ENCODE measurements at places on chromosomes 16 and 17. TPM values are rescaled to one million over a fixed set of nuclear protein-coding genes. Genes with fewer than 3 reads are reported as not detected.

Gene KCNJ16
- total RNA-seq, result not detected

- H3K27ac ChIP-seq, result no peak overlapping the region
- H3K4me3 ChIP-seq, result no peak overlapping the region
- DNase-seq, result no peak
- no peaks in the 10 kb centered on the region for H3K36me3 ChIP-seq
Observed at GRCh38 chr17:74146196-74146595, 57.3 kb upstream of the RPL38 start.

DNA sequence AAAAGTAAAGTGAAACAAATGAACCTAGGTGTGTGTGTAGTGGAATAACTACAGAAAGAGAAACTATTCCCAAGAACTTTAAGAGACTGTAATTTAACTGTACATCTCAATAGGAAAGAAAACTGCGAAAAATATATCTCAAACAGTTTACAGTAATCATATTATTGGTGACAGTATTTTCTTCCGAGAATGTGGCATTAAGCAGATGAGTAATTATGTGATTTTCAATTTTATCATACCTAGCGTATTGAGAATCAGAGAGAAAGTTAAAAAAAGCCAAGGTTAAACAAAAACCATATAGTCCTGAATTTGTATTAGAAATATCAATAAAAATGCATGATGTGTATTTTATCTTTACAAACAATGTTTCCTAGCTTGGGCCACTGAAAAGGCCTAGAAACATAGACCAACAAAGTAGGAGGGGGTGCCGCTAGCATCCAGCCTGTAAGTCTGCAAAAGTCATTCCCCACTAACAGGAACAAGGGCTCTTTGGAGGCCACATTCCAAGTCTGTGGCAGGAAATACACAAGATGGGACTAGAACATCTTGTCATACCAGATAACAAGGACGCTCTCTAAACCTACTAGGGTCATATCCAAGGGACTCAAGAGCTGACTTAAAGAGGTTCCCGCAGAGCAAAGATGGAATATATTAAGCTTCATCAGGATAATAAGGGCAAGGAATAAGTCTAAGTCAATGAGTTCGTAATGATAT lies 20.5 kb downstream of the RNF157 start:
- H3K27me3 ChIP-seq, result peaks cover 20% of the 10 kb centered on the region
- peak; percentile 30 for DNase-seq
- no peaks in the 10 kb centered on the region for H3K36me3 ChIP-seq

- no peak overlapping the region for H3K4me3 ChIP-seq
- no peaks in the 10 kb centered on the region for H3K4me1 ChIP-seq
Observed at GRCh38 chr17:48455791-48456190, 25.8 kb upstream of the SKAP1 start.

- H3K4me1 ChIP-seq, result no peaks in the 10 kb centered on the region
- peaks cover 17% of the 10 kb centered on the region for H3K27me3 ChIP-seq
- no peak for DNase-seq
Observed at GRCh38 chr16:74261068-74261467, 35.5 kb upstream of the PSMD7 start.

Gene SF3B3
- total RNA-seq, result 319 TPM

GRCh38 chr16:80123189-80123588 lies 417.6 kb upstream of the DYNLRB2 start:
- no peak overlapping the region for H3K4me3 ChIP-seq
- H3K27me3 ChIP-seq, result peaks cover 4% of the 10 kb centered on the region
- DNase-seq, result no peak
- H3K36me3 ChIP-seq, result no peaks in the 10 kb centered on the region
- H3K27ac ChIP-seq, result no peak overlapping the region
- peaks cover 11% of the 10 kb centered on the region for H3K4me1 ChIP-seq

Gene CBX1
- 76.5 TPM for total RNA-seq

DNA sequence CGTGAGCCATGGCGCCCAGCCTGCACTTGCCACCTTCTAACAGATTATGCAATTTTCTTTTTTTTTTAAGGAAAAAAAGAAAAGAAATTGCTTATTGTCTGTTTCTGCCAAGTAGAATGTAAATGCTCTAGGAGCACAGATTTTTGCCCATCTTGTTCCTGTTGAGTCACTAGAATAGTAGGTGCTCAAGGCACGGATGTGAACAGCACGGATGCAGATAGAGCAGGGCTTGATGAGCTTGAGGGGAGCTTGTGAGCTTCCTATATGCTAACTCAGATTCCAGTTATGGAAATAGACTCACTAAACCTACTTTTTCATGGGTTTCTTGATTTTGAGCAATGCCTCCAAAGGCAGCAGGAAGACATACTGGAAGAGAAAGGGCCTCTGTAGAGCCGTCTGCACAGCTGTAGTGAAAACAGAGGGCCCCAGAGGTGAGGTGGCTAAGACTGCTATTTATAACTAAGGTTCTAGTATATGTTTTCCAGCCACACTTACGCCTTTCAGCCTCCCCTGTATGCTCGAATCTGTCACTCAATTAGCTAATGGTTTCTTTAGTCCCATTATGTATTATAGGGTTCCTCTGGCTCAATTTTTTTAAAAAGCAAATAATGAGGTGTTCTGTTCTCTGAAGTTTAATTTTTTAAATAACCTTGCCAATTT lies 72.8 kb downstream of the WWP2 start:
- no peak for DNase-seq
- no peaks in the 10 kb centered on the region for H3K36me3 ChIP-seq
- H3K27ac ChIP-seq, result no peak overlapping the region

DNA sequence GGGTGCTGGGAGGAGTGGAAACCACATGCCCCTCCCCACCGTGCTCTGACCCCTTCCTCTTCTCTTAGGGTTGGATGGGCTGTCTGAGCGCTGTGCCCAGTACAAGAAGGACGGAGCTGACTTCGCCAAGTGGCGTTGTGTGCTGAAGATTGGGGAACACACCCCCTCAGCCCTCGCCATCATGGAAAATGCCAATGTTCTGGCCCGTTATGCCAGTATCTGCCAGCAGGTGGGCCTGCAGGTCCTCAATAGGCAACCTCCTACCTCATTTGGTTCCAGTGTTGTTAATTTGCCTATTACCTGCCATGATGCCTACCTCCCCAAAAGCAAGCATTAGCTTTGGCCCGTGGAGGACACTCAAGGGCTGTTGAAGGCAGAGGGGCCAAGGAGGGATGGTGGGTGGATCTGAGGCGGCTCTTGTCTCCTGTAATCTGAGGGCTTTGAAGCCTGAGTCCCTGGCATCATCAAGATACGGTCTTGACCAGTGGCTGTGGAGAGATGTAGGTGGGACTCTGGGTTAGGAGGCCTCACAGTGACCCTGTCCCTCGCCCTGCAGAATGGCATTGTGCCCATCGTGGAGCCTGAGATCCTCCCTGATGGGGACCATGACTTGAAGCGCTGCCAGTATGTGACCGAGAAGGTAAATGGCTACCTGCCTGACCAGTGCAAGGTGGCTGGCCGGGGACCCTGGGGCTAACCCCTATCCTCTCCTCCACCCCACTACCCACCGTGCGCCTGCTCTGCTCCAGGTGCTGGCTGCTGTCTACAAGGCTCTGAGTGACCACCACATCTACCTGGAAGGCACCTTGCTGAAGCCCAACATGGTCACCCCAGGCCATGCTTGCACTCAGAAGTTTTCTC lies 3.4 kb downstream of the ALDOA start:
- DNase-seq, result no peak
- H3K27ac ChIP-seq, result peak overlapping the region; percentile 31
- H3K36me3 ChIP-seq, result peaks cover 38% of the 10 kb centered on the region
- H3K4me1 ChIP-seq, result peaks cover 30% of the 10 kb centered on the region
- H3K4me3 ChIP-seq, result no peak overlapping the region

Gene TNFRSF17
- total RNA-seq, result not detected

- H3K4me3 ChIP-seq, result no peak overlapping the region
- DNase-seq, result peak; percentile 79
- no peaks in the 10 kb centered on the region for H3K36me3 ChIP-seq
- peaks cover 43% of the 10 kb centered on the region for H3K27me3 ChIP-seq
- H3K27ac ChIP-seq, result no peak overlapping the region
Observed at GRCh38 chr16:14961405-14962186, 13.2 kb upstream of the PDXDC1 start.

Gene VAT1
- 505 TPM for total RNA-seq

DNA sequence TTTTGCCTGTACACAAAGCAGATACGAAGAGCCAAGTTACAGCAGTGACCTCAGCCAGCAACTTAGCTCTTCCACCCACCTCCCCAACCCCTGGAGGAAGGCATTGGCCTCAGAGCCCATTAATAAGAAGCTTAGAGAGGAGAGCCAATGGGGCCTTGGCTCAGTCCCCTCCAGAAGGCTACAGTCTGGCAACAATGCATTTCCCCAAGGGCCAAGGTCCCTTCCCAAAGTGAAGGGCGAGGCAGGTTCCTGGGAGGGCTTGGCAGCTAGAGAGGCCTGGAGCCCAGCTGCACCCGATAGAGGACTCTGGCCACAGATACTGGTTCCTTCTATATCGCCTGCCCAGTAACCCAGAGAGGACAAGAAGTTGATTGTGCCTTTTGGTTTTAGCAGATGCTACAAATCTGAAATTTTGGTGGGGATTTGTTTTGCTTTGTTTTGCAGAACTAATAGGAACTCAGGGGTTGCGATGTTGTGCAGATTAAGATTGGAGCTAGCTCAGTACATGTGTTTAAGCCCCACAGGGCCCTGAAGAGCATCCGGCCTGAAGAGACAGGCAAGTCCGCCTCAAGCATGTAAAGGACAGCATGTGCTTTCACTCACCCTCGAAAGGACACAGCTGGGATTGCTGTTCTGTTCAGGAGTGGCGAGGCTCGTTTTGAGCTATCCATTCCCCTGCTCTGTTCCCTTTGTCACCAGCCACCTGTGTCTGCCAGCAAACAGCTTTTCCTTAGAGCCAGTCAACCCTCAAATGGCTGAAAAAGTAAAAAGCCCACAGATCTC lies 12.0 kb upstream of the PNPO start:
- no peak for DNase-seq
- no peak overlapping the region for H3K4me3 ChIP-seq
- H3K36me3 ChIP-seq, result peaks cover 18% of the 10 kb centered on the region
- no peaks in the 10 kb centered on the region for H3K27me3 ChIP-seq

Gene KRTAP4-2
- not detected for total RNA-seq

DNA sequence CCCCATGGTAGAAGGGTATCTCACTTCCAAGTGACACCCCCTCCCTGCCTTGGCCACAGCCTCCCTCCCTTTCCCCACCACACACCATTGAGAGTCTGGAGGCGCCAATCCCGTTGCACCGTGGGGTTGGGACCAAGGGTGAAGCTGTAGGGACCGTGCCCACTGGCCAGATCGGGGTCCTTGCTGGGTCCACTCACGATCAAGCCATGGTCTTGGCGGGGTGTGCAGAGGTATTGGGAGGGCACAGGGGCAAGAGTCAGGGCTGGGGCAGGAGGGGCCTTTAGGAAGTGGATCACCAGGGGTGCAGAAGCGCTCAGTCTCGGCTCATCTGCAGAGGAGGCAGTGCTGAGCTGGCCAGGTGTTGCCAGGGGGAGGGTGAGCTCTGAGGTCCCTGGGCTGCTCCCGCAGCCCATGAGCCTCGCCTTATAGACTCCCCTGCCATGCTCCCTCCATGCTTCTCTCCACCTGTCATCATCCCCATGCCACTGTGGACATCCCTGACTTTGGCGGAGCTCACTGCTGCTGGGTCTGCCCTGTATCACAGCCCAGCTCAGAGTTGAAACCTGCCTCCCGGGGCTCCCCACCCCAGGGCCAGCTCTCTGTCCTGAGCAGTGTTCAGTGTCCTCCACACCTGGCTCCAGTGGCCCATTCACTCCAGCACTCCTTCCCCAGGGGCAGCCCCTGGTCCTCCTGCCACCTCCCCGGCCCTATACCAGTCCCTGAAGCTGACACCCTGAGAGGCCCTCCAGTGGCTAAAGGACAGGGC lies 8.3 kb downstream of the CDH16 start:
- H3K36me3 ChIP-seq, result no peaks in the 10 kb centered on the region
- no peak overlapping the region for H3K27ac ChIP-seq
- peaks cover 20% of the 10 kb centered on the region for H3K27me3 ChIP-seq
- H3K4me1 ChIP-seq, result no peaks in the 10 kb centered on the region
- DNase-seq, result no peak

- no peak overlapping the region for H3K4me3 ChIP-seq
- no peak overlapping the region for H3K27ac ChIP-seq
- no peaks in the 10 kb centered on the region for H3K36me3 ChIP-seq
Observed at GRCh38 chr16:73190256-73190655, 142.3 kb upstream of the ZFHX3 start.

Gene SLC16A6
- 2.7 TPM for total RNA-seq

DNA sequence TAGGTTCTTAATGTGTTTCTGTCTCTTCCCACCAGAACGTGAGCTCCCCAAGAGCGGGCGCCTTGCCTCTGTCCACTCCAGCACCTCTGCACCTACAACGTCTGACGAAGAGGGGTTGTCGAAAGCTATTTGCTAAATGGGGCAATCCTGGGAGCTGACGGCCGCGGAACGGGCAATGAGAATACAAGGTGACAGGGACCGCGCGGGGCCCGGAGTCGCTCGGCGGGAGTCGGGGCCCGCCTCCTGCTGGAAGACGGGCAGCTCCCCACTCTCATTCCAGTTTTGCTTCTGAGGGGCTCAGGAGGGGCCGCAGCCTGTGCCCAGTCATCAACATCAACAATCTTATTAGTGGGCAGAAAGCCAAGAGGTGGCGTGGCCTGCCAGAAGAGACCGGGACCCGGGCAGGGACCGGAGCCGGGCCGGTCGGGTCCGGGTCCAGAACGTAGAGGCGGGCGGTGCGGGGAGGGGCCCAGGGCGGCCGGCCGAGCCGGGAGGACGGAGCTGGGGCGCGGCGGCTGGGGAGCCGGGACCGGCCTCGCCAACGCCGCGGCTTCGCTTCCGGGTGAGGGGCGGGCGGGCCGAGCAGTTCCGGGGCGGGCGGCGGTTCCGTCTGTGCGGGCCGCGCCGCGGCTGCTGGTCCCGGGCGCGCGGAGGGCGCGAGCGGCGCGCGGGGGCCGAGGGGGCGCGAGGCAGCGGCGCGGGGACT lies at the start of gene MOSMO:
TSS of gene MOSMO (plus strand) at position 603 of the 706 bp plus-strand sequence. CDS start 191 bp downstream, outside the sequence.
- H3K4me3 ChIP-seq, result peak within 1 kb of the TSS; percentile 90
- H3K27ac ChIP-seq, result peak within 1 kb of the TSS; percentile 77
- peak; percentile 88 for DNase-seq
- peaks cover 3% of the 10 kb centered on the region for H3K36me3 ChIP-seq
- H3K4me1 ChIP-seq, result peaks cover 25% of the 10 kb centered on the region

DNA sequence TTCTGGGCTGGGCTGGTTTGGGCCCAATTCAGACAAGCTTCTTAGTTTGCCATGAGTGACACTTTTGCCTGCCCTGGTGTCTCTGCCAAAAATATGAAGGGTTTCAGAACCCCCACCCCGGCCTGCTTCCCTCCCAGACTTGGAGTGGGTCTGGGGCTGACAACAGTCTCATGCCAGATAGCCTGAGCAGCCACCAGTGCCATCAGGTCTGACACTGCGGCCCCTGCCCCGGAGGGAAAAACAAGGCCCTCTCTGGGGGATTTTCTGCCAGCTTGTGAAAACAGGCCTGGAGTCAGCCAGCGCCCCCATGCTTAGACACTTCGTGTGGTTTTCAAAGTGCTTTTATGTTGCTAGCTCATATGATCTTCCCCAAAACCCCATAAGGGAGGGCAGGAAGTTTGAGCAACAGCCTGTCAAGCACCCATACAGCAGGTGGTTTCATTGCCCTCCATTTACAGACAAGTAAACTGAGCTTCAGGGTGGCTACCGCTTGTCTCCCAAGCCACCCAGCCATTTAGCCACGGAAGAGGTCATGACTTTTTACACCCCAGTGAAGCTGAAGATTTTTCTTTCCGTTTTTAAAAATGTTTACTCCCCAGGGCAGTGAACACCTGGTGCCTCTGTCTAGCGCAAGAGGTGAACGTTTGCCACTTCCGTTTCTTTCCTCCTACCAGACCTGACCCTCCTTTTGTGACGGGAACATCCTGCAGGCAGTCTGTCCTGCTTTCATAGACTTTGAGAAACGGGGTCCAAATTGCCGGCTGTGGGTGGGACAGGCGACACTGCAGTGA lies 300.6 kb downstream of the SEC14L1 start:
- no peak for DNase-seq
- no peaks in the 10 kb centered on the region for H3K27me3 ChIP-seq
- no peaks in the 10 kb centered on the region for H3K36me3 ChIP-seq

Measured in osteocyte (in vitro differentiated cells).